ENCODE measurements at places on chromosomes 5 and 9.
A peak's percentile ranks its signal among the peaks of the same experiment; 100 is the strongest.

DNA sequence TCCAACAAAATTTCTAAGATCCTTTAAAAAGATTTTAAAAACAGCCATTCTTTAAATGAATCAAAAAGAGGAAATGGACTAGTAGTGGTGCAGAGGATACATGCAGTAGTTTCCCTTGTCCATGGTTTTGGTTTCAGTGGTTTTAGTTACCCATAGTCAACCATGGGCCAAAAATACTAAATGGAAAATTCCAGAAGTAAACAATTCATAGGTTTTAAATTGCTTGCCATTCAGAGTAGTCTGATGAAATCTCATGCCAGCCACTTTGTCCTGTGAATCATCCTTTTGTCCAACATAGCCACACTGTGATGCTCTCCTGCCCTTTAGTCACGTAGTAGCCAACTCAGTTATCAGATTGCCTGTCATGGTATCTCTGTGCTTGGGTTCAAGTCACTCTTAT lies 286.1 kb downstream of the ANXA1 start:
- no peak for DNase-seq

DNA sequence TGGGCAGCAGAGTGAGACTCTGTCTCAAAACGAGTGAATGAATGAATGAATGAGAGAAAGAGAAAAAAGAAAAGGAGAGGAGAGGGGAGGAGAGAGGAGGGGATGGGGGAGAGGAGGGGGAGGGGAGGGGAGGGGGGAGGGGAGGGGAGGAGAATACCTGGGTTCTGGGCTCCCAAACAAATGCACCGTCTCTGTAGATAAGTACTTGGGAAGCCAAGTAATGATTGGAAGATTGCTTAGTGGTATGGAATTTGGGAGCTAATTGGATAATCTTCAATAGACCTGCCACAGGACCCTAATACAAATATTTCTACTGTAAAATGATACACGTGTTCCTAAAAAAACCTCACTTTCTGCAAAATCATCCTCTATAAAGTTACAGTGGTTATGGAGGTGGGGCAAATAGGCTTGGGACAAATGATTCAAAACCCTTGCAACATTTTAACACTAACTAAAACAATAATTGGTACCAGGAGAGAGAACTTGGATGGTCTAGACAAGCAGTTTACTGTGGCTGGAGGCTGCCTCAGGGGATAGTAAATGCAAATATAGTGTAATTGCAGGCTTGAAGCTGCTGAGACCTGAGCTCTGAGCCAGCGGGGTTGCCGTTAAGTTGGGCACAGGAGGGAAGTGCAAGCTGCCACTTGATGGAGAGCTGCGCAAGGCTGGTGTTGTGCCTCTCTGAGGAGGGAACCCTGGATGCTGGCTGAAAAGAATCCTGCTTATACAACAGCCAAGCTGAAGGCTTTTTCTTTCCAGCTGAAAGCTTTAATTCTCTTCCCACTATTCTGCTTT lies 3.5 kb downstream of the HEMGN start:
- peak; percentile 37 for DNase-seq

DNA sequence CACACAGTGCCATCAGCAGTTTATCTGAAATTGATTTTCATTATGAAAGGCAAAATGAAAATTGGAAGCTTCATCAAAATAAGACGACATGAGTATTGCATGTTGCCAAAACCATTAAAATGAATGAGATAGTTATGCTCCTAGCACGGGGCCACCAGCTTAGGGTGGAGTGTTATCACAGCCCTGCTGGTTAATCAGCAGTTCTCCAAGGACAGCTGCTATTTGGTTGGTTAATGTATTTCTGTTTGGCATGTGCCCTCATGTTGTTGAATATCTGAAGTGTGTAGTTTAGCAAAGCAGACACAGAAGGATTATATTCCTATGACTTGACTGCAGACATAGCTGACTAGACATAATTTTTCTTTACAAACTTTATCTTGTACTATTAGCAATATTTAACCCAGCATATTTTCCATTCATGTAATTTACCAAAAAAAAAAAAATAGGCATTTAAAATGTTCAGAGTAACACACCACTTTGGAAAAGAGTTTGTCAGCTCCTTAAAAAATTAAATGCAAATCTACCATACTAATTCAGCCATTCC lies 98.6 kb upstream of the PIK3R1 start:
- DNase-seq = no peak

- no peak for DNase-seq
These were observed 388 bp upstream of the MED10 start for GRCh38 chr5:6378766-6379103.

- no peak for DNase-seq
These were observed 5.3 kb downstream of the LHX3 start for GRCh38 chr9:136199391-136200288.

- DNase-seq = no peak
These were observed 480.9 kb upstream of the PAPPA start for GRCh38 chr9:115672477-115673316.

- DNase-seq = no peak
These were observed 56.5 kb downstream of the PTTG1 start for GRCh38 chr5:160478163-160478562.

GRCh38 chr5:132675936-132676689 lies 2.3 kb downstream of the IL4 start:
- DNase-seq = no peak

GRCh38 chr5:55608595-55609349 lies 74.0 kb upstream of the PLPP1 start:
- DNase-seq = no peak

- no peak for DNase-seq
These were observed 629.3 kb upstream of the RGMB start for GRCh38 chr5:98144116-98144515.
